ENCODE measurements at places on chromosomes 2 and 18.

DNA sequence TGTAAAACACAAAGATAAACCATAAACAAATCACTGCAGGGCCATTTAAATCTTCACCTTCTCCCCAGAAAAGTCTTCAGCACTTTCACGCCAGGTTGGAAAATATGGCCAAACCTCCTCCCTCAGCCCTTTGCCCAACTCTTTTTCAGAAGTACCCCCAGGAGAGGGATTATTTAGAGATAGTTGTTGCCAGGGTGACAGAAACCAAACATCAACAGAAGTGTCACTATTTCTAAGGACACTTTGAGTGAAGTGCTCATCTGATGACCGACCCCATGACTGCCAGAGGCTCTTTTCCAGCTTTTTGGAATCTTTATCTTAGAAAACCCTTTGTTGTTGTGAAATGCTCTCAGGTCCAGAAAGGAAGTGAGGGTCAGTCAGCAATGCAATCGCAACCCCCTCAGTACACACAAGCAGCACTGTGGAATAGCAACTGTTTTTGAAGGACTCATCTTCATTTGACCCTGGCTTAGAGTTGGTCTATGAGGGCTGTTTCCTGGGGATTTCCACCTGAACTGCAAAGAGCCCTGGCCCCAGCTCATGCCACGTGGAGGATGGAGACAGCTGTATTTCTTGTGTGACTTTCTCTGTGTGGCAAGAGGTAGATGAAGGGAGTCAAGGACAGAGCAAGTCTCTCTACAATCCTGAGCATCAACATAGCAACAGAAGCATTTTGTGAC, 114.0 kb upstream of the STON1 start:
- DNase-seq = no peak

DNA sequence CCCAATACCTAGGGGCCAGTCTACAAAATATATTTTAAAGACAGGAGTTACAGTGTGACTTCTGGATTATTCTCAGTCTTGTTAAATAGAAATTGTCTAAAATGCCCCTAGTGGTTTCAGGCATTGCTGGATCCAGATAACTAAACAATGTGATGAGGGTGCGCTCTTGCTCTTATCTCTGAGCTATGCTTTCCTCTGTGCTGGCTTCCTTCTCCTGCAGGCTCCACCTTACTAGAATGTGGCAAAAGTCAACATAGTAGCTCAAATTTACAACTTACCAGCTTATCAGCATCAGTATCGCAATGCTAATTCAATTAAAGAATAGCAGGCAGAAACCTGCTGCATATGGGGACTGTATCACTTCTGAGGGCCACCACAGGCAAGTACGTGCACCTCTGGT, 61.3 kb upstream of the RNU4ATAC start:
- no peak for DNase-seq

DNA sequence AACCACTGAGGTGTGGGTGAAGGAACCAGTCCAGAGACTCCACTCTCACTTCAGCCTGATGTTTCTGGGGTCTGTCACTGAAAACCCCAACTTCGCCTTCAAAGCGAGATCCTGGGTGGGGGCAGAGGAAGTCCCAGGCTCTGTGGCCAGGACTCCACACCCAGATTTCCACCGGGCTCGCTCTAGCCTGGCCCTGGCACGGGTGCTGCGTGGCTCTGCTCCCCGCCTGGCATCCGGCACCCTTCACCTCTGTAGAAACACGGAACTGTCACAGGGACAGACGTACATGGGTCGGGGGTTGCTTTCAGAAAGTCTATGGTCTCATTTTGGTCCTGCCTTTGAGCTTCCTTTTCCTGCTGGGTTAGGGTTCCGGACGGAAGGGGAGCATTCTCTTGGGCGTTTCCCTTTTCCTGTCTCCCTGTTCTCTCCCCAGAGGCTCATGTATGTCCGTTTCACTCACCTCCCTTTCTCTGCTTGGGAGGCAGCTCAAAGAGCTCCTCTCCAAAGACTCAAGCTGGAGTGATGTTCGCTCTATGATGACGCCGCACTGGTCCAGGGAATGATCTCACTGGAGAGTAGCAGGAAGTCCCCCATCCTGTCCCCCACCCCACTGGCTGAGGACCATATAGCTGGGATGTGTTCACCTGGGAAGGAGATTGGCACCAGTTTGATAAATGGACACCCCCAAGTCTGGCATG, 41.5 kb downstream of the ODC1 start:
- DNase-seq = no peak

- no peak for DNase-seq
Measured at GRCh38 chr2:1328684-1329083, 84.6 kb upstream of the TPO start.

DNA sequence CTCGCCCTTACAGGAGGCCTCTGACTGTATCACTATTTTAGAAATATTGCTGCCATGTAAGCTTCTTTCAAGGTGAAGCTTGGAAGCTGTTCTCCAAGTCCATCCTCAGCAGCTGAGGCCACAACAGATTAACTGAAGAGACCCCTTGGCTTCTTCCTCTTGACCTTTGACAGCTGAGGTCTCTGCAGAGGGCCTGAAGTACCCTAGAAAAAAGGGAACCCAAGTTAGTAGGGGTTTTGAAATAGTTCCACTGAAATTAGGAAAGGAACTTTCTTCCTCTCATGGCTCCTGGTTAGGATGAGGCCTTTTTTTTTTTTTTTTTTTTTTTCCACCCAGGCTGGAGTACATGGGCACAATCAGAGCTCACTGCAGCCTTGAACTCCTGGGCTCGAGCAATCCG, 15.5 kb upstream of the IHH start:
- no peak for DNase-seq

DNA sequence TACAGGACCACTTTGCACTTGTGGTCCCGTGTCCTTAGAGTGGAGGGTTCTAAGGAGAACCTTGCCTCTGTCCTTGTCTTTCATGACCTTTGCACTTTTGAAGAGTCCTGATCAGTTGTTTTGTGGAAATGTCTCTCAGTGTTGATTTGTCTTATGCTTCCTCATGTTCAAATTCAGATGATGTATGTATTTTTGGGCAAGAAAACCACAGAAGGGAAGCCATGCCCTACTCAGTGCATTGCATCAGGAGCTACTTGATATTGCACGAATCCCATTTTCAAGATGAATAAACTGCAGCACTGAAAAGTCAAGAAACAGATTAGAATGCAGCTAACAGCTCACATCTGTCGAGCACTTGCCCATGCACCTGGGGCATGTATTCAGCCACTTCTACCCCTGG, 152.2 kb downstream of the INHBB start:
- no peak for DNase-seq

GRCh38 chr18:45168866-45169600, 446.2 kb upstream of the SLC14A2 start:
- DNase-seq = no peak

- DNase-seq = no peak
Measured at GRCh38 chr2:114156366-114157056, 266.6 kb downstream of the ACTR3 start.

DNA sequence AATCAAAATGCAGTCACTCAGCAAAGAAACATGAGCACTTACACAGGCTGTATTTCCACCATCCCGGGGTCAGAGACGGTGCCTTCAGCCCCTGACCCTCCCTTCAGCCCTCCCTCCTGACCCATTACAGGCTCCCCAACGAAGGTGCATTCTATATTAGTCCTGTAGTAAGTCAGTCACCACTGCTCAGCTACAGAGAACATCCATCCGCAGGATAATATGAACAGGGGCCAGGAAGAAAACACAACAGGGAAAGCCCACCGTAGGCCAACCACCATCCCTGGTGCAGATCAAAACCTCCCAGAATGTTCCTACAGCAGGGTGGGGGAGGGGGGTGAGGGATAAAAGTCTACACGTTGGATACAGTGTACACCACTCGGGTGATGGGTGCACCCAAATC, 15.1 kb downstream of the PXDN start:
- DNase-seq = no peak

- DNase-seq = no peak
Measured at GRCh38 chr2:58047961-58048360, 1.4 kb downstream of the VRK2 start.

GRCh38 chr2:64221935-64222334, 77.7 kb upstream of the PELI1 start:
- no peak for DNase-seq

DNA sequence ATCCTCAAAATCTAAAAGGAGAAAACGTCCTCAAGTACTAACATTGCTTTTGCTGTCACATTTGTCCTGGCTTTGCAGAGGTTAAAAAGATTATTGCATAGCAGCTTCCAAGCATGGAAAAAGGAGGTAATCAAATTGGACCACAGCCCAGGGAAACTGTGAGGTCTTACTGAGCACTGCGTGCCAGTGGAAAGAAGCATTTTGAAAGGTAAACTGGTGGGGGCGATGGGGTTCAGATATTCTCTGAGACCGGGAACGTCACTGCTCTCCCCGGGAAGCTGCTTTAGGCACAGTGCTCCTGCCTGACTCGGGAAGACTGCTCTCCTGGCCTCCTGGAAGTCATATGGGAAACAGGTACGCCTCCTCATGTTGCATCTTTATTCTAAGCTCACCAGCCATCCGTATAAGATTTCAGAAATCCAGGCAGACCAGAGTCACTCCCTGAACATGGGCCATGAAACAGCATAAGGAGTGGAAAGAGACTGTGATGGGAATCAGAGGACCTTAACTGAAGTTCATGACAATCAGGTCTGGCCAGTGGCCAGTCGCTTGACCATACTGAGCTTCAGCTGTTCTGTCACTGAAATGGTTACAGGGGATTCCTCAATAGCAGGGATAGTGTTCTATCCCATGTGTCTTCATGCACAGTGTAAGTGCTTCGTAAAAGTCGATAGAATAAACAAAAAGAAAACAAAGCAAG, 284.1 kb downstream of the TRIB2 start:
- no peak for DNase-seq

DNA sequence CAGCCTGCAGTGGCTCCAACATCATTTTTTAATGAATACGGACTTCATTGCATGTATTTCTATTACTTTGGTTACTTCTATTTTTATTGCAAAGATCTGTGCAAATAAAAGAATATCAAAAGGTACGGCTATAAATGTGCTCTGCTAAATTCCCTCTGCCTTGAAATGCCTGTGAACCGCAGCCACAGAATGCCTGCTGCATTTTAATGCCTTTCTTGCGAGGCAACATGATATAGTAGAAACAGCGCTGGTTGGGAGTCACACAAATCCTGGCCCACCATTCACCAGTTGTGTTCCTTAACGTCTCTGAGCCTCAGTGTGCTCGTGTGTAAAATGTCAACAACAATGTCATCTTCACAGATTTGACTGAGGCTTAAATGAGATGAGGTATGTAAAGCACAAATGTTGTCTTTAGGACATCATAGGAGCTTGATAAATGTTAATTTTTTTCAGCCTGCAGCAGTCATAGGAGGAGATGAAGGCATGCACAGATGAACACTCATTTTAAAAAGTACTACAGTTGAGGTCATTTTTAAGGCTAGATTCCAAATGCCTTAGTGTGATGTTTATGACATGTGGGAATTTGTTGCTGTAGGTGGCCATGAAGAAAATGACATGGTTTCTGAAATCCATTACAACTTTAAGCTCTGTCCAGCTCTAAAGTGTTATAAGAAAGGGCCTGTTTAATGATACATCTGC, 187.6 kb upstream of the NRP2 start:
- no peak for DNase-seq

GRCh38 chr2:59259913-59260312, 1018.8 kb upstream of the FANCL start:
- no peak for DNase-seq

- DNase-seq = no peak
Measured at GRCh38 chr2:201932511-201932910, 101.1 kb upstream of the FZD7 start.

DNA sequence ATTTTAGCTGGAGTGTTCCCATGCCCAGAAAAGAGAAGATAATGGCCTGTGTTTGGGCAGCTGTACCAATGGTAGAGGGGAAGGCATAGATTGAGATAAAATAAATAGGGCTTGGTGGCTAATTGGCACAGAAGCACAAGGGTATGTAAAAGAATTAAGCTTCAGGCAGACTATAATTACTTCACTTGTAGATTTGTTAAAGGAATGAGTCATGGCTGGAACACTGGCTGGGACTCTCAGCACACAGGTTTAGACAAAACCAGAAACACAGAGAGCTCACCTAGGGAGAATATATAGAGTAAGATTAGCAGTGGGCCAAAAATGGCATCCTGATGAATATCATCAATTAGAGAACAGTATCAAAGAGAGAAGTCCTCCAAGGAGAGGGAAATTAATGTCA, 198.3 kb upstream of the FIGN start:
- DNase-seq = no peak

DNA sequence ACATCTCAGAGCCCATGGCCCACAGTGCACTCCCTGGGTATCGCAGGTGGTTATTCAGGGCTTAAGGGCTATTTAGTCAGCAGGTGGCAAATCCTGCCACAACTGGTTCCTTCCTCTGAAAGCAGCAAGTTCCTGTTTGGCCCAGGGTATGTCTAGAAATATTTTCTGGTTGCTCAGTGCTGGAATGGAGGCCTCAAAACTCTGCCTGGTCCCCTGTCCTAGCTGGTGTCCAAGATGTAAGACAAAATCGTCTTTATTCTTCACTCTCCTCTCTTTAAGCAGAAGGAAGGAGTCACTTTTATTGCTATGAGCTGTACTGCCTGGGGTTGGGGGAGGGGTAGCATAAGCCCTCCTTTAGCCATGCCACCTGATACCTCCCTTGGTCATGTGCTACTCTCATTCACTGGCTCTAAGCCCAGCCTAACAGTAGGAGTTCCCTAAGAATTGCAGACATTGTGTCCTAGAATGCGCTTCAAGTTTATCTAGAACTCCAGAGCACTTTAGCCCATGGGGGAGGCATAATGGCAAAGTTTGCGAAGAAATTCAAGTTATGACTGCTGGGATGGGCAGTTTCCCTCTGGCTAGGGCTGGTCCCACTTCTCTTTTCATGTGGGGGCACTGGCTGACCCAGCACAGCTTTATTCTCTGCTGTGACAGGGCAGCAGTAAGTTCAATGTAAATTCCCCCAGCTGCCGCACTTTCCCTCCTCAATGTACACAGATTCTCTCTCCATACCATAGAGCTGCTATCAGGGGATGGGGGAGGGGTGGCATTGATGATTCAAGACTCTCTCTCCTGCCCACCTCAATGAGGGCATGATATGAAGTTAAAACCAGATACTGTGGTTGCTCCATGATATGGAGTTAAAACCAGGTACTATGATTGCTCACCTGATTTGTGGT, 27.1 kb upstream of the CWC22 start:
- no peak for DNase-seq

- DNase-seq = no peak
Measured at GRCh38 chr2:30481323-30481800, 34.3 kb downstream of the LCLAT1 start.

DNA sequence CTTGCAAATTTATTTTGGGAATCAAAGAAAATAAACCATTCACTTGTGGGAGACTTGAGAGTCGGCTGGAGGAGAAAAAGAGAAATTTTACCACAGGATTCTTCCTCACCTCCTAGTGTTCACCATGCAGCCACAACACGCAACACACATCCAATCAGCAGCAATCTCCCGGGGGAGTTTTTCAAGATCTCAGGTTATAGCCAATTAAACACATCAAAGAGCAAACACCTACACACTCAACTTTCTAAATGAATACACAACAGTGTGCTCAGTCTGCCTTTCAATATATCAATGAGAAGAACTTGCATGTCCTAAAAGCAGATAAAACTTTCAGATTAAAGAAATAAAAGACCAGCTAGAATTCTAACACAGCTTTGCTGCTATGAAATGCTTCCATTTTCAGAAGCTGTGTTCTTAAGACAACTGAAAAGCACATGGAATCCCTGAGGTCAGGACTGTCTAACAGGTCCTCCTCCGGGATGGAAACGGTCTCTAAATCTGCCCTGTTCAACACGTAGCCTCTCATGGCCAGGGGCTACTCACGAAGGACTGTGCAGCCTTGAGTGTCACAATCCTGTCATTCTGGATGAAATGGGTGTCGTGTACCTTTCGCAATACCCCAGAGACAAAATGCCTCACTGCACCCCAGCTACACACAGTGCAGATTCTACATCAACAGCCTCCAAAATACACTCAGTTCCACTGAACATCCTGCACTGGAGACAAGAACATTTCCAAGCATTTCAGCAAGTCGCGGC, 84.2 kb downstream of the ZNF516 start:
- no peak for DNase-seq
